ENCODE measurements at places on chromosomes 12 and 14. TPM values are rescaled to one million over a fixed set of nuclear protein-coding genes. Genes with fewer than 3 reads are reported as not detected.

DNA sequence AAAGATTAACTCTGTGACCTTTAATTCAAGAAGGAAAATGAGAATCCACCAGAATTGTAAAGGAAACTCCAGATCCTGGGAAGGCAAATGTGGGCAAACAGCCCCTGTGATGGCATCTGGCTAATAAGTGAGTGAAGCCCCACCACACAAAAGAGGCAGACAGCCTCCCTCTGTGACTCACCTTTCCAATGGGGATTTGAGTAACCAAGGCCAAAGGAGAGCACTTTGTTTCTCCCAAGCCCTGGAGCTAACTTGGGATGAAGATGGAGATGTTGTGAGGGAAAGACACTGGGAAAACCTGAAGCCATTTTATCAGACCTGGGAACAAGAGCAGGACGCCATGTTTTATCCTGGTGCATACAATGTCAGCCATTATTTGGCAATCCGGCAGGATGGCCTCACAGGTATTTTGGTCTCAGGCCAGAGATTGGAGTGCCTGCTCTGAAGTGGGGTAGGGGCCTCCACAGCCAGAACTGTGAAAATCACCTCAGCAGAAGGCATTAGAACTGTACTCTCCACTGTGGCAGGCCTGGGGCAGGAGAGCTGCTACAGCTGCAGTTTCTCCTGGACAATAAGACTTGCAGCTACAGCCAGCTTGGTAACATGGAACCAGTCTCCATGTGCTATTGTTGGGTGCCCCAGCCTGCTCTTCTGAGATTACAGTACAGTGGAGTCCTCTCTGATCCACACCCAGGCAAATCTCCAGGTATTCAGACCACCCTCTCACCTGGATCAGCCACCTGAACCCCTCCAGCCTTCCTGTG is 96.6 kb upstream of the PCED1B start:
- DNase-seq: no peak

Gene LAG3
- 1.5 TPM for total RNA-seq

- DNase-seq: peak; percentile 73
These were observed 15.9 kb downstream of the PACS2 start for GRCh38 chr14:105330491-105330895.

DNA sequence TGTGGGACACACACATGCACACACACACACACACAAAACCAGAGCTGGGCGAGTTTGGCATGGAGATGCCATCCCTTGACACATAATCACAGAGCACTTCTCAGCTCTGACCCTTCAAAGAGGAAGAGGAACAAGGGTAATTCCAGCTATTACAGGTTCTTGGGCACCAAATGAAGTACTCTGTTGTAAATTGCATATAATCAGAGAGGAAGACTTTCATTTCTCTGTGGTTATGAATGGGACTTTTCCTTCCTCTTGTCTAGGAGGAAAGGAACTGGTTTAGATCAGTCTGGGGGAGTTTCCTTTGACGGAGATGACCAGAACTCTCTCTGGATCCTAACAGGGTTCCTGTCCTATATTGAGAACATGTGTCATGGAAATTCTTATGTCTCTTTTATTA is 26.4 kb upstream of the FGF6 start:
- no peak for DNase-seq

GRCh38 chr12:52009081-52009751 is 2.5 kb downstream of the TAMALIN start:
- no peak for DNase-seq

- no peak for DNase-seq
These were observed 47.1 kb upstream of the KICS2 start for GRCh38 chr12:64269161-64269560.

DNA sequence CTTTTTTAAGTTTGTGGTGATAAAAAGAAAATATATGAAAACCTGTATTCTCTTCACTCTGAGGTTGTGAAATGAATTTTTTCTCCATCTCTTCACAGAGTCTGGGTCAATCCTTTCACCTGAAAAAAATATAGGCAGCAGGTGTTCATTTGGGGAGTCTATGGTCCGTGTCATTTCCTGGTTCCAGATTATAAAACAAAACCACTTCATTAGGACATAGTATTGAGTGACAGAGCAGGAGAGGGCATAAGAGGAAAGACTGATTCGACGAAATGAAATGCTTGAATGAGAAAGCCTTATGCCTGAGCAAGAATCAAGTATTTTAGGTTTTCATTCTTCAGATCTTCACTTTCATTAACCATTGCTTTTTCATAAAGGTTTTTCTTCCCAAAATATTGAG is 51.8 kb upstream of the NUAK1 start:
- DNase-seq: no peak

Gene TBC1D30
- total RNA-seq: 14.8 TPM

DNA sequence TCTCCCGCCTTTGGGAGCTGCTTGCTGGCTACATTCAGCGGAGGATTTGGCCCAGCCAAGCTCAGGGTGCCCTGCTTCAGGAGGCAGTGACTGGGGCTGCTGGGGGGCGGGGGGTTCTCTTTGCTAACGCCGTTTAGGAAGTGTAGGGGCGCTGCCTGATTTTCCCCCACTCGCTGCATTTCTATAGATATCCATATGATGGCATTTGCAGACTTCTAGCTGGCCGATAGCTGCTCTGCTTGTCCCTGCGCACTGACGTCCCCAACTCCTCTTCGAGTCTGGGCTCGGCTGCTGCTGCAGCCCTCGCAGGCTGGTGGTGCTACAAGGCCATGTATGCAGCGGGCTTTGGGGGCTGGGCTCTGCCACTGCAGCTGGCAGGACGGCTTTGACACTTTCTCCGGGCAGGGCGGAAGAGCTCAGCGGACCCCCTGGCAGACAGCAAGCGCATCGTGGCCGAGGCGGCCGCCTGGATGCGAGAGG is 3.1 kb downstream of the LRFN5 start:
- peak; percentile 61 for DNase-seq

DNA sequence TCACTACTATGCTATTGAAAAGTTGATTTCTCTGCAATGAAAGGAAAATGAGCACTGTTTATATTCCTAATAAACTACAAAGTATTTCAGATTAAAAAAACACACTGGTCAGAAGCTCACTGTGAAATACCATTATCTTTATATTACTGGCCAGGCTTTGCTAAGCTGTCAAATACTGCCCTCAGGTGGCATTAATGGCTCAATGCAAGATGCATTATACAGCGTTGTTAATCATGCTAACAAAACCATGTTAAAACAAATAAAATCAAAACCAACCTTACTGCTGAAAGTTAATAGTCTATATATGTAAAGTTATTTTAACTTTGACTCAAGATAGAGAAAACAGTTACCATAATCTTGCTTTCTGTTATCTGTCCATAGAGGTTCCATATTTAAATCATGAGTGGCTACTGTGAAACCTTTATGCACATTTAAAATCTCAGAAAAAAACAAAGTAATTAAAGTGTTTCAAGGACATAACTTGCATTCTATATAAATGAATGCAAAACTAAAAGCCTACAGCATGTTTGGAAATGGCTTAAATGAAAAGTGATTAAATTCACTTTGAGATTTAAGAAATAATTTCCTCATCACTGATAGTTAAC is 121.7 kb downstream of the RALGAPA1 start:
- no peak for DNase-seq

DNA sequence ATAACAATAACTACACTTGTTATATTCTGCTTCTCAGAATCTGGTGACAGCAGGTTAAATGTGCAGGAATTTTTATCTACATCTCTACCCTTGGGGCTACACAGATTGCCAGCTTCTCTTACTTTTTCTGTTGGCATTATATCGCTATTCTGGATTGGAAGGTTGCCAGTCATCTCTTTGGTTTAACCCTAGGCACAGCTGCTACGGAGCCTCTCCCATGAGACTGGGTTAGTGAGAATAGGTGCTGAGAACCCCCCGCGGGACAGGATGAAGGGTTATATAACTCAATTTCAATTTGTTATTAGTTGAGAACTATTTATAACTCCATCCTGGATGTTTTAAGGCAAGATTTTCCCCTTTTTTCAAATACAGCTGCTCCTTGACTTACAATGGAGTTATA is 73.1 kb downstream of the ACADS start:
- DNase-seq: no peak

DNA sequence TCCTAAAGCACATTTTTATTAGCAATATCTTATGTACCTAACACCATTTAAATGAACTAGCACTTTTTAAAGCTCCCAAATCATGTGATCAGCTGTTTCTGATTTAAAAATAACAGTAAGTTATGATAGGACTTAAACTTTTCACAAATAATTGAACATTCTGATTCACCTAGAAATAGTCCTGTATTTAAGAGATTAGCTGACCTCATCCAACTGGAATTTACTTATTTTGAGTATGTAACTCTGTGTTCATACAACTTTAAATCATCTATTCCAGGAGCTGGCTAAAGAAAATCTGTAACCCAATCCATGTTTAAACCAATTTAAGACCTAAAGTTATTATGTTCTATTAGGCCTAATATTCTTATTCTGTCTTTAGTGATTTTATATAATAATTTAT is 184.3 kb downstream of the CCDC91 start:
- DNase-seq: no peak

GRCh38 chr12:69007101-69007854 is 74.3 kb upstream of the CPM start:
- no peak for DNase-seq

- DNase-seq: no peak
These were observed 222.6 kb upstream of the SYT1 start for GRCh38 chr12:78641837-78642423.

Gene CLEC2A
- not detected for total RNA-seq

Gene KITLG
- total RNA-seq: 68.1 TPM

DNA sequence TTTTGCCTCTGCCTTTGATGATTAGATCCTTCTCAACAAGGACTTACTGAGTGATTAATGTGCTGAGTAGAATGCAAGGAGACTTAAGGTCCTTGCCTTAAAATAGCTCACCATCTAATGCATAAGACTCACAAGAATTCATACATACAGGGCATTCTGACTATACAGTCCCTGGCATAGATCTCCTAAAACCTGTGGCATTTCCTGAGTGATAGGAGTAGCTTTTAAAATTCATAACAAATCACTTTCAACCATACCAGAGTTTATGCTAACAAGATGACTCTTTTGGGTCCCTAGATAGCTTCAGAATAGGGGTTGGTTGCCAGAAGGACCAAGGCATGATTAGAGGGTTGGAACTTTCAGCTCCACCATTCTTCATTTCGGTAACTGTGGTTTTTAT is 48.8 kb downstream of the STXBP6 start:
- no peak for DNase-seq

Gene MAP3K9
- 12.0 TPM for total RNA-seq

Gene KRT3
- total RNA-seq: not detected

DNA sequence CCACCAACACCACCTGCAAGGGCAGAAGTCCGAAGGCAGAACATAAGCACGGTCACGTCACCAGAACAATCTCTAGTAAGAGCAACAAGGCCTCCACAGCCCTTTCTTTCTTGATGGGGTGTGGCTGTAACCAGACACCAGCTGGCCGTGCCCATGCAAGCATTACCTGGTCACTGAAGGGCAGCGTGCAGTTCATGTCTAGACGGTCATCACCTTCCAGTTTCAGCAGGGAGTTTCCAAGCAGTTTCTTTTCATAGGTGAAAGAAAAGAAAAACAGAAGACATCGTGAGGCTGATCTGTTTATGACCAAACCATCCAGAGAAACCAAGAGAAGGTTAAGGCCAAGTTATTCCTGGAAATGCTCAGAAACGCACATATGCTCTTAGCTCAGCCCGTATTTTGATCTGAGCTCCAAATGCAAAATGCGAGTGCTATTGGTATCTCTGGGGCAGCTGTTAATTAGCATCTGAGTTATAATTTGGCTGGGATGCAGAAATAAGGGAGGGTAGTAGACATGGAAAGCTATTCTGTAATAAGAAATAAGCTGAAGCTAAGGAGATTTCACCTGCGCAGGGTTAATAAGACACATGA is 42.5 kb downstream of the PRKAB1 start:
- DNase-seq: peak; percentile 72

GRCh38 chr12:6695313-6696045 is 5.1 kb downstream of the PIANP start:
- DNase-seq: no peak

Gene RESF1
- total RNA-seq: 72.3 TPM

DNA sequence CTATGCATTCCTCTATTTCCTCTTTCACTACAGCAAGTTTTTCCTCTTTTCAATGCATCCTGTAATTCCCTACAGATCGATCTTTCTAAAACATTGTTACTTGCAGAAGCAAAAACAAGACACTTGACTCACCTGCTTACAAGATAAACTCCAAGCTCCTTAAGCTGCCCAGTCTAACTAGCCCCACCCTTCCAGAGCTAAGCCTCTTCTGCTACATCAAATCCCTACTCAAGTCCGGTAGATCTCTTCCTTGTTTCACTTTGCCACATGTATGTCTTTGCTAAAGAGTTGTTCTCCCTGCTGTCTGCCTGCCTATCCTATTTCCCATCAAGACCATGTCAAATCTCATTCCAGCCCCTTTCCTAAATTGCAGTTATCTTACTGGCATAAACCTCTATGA is 724.8 kb downstream of the C12orf50 start:
- no peak for DNase-seq

Gene MYF6
- total RNA-seq: not detected

DNA sequence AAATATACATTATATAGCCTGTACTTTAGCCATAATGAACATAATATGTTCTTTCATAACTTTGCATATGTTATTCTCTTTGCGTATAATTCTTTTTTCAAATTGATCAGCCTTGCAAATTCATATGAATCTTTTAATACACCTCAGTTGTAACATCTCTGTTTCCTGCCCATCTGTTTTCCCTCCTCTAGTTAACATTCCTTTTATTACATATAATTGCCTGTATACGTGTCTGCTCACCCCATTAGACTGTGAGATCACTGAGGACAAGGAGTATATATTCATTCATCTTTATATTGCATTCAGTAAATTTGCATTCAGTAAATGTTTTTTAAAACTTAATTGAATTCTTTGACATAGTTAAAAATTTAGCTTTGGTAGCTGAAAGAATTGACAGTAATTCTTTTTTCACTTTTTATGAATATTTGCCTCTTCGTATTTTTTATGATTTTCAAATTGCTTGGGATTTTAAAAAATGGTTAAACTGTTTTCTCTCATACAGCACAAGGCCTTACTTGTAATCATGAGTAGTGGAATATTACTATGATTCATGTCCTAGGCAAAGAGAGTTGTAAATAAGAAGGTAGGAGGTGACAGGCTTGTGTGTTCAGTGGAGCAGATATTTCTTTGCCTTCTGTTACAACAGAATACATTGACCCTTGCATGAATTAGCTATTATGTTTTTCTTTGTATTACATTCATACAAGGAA is 32.8 kb upstream of the KLHL42 start:
- no peak for DNase-seq

GRCh38 chr14:97978341-97978740 is 1181.2 kb downstream of the VRK1 start:
- peak; percentile 85 for DNase-seq

Gene DCN
- total RNA-seq: 753 TPM

- DNase-seq: no peak
These were observed 33.5 kb downstream of the MED13L start for GRCh38 chr12:116244001-116244400.

GRCh38 chr14:65772921-65773574 is 360.5 kb downstream of the FUT8 start:
- no peak for DNase-seq

Measured in upper lobe of right lung (tissue), 1 donor.